ENCODE measurements at places on chromosomes 2 and 18.

DNA sequence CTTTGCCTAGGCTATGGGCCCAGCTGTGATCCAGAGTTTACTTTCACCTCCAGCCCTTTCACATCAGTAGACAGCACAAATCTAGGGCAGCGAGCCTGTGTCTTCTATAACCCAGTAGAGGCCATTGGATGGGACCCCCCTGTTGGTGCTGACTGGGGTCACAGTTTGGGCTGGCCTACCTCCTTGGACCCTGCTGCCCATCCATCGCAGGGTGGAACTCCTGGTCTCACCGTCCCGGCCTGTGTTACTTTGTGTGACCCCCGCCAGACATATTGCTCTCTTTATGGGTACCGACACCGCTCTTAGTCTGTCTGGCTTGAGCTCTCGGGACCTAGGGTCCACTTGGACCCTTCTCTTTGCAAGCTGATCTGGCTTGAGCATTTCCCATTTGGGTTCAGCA lies 157.4 kb downstream of the CTIF start:
- DNase-seq: no peak

- no peak for DNase-seq
Measured at GRCh38 chr2:8494151-8494550, 187.7 kb upstream of the ID2 start.

DNA sequence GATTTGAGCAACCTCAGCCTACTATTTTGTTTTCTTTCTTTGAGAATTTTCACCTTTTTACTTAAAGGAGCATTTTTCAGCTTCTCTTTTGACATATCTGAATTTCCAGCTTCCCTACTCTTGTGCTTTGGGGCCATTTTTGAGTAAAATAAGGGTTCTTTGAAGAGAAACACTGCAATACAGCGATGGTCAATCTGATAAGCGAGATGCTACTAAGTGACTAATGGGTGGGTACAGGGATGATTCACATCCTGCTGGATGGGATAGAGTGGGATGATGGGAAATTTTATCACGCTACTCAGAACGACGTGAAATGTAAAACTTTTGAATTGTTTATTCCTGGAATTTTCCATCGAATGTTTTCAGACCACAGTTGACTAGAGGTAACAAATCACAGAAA lies 211.5 kb downstream of the TMEM247 start:
- no peak for DNase-seq

DNA sequence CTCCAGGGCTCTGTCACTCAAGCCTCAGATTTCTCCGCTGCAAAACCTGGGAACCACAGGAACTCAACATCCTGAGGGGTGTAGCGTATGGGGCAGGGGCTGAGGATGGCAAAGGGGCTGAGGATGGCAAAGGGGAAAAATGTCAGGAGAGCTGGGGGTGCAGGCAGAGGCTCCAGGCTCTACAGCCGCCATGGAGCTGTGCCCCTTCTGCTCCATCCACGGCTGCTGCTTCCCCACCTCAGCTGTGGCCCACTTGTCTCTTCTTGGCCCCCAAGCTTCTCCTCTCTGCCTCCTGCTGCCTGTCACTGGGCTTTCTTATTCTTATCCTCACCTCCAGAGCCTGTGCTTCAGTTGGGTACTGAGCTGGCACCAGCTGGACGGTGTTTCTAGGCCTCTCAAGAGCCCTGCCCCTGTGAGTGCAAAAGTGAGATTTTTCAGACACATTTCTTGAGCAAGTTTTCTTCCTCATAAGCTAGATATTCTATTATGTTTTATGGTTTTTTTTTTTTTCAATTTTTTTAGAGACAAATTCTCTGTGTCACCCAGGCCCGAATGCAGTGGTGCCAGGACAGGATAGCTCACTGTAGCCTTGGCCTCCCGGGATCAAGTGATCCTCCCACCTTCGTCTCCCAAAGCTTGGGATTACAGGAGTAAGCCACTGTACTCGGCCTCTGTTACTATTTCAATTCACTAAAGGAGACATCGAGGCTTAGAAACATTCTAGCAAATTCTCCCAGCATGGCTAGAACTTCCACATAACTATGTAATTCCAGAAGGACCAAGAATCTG lies 49.0 kb downstream of the MARCO start:
- DNase-seq: no peak

DNA sequence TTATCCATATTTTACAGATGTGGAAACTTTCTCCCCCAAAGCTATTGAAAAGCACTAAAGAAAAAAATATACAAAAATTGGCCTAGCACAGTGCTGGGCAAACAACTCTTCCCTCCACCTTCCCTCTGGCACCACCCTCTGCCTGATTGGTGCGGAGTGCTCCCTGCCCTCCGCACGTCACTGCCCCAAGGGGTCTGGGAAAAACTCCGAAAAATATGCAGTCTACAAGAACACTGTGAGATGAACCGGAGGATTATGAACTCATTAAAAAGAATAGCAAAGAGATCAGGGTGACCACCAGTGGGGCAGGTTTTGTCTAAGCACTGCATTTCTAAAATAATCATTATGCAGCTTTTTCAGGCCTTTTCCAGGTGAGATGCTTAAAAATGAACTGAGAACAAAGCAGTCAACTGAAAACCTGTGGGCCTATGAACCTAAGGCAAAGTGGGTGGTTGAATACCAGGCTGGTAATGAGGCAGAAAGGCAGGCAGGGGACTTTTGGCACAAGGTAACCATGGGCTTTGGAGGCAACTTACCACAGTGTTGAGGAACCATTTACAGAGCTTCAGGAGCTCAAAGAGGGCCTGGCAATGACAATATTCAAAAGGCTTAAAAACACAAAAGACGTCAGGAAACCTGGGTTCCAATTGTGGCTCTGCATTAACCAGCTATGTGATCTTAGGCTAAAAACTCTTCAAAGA lies 57.5 kb downstream of the AAK1 start:
- no peak for DNase-seq

GRCh38 chr2:39183673-39184072 lies 60.1 kb downstream of the CDKL4 start:
- no peak for DNase-seq

GRCh38 chr2:215772003-215772402 lies 241.3 kb downstream of the MREG start:
- no peak for DNase-seq

- DNase-seq: no peak
Measured at GRCh38 chr2:33810046-33810835, 211.1 kb upstream of the FAM98A start.

DNA sequence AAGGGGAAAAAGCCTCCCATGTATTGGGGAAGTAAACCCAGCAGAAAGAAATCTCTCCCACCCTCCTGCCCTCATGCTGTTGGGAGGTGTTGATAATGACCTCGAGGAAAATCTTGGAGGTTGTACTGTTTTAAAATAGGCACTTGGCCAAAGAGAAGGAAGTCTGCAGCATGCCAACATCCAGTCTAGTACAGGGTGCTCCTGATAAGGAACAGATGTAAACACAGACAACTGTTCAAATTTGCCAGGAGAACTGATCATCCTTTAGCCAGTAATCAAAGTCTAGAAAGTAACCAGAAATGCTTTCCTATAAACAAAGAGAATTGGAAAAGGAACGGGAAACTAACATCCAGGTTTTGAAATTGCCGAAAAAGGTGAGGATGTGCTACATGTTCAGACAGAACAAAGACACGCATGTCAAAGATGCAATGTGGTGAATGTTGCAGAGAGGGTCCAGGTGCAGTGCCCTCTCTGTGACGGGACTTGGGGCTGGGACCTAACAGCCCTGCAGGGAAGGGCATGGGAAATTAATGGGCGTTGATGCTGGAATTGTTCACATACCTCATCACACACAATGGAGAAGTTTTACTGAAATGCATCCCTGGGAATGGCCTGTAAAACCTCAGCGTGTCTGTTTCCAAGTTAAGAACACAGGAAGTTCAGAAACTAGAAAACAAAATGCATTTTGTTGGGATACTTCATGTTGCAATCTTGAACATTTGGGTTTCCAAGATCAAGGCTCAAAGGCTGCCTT lies 125.7 kb upstream of the RND3 start:
- DNase-seq: no peak

- DNase-seq: no peak
Measured at GRCh38 chr2:227348324-227348723, 23.3 kb downstream of the MFF start.

GRCh38 chr2:113141451-113141850 lies 14.1 kb downstream of the IL1RN start:
- DNase-seq: no peak

- no peak for DNase-seq
Measured at GRCh38 chr2:98377544-98377943, 31.3 kb downstream of the CNGA3 start.

DNA sequence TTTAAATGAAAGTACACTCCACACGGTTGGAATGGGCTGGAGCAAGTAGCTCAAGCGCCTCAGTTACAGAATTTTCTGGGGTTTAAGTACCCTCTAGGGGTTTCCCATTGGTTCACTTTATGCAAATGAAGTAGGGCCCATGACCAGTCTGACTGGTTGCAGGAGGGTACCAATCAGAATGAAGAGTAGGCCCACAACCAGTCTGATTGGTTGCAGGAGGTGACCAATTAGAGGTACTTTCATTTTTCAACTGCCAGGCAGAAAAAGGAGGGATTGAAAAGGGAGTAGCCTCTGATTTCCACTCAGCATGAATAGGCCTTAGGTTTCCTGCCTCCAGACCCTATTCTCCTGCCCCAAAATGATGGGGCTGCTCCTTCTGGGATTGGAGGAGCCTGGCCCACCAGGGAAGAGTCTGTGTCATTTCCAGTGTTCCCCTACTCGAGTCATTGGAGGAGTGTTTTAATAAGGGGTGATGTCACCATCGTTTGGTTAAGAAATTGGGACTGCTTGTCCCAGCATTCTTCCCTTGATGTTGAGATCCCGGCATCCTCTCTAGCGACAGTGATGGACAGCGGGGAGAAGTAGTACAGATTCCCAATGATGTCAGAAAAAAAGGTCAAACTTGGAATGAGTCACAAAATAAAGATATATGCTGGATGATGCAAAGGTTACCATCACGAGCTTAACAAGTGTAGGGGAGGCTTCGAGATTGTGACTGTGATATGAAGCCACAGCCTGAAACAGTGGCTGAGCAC lies 210.4 kb downstream of the SH3BP4 start:
- DNase-seq: no peak

DNA sequence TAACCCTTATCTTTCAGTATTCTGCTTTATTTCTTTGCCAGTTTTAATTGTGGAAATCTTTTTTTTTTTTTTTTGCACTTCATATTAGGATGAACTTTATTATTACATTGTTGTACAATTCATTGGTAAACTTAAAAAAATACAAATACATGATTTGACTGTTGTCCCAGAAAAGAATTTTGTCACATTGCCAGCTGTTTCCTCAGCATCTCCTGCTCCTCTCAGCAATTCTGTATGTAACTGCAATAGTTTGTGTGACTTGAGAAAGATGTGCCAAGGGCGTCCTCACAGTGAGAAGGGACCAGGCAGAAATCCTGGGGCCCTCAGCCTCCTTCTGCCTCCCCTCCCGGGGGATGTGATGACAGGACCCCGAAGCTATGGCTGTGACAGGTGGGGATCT lies 254.4 kb downstream of the NBAS start:
- DNase-seq: no peak

- DNase-seq: no peak
Measured at GRCh38 chr2:20622731-20623130, 28.2 kb downstream of the HS1BP3 start.

- DNase-seq: no peak
Measured at GRCh38 chr18:293536-293935, 25.7 kb upstream of the THOC1 start.

DNA sequence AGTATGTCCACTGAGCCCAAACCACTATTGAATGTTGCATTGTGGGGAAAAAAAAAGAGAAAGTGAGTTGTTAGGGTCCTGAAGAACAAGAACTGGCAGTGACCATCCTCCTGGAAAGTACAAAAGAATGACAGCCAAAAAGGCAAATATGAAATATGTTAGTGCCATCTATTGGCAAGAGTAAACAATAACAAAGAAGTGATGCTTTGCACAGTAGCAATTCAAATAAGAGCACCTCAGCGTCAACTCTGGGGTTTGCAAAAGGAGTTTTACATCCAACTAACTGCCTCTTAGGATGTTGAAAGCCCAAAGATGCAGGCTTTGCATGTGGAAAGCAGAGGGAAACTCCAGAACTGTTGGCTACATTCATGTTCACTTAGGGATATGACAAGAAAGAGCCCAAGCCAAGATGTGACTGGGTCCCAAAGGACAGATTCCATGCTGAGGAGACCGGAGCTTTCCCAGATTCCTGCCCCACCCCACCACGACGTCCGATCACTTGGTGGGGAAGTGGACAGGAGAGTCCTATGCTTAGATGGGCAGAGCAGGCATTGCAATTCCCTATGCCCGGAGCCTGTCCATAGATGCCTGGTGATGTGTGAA lies 15.6 kb downstream of the TRABD2A start:
- DNase-seq: no peak

DNA sequence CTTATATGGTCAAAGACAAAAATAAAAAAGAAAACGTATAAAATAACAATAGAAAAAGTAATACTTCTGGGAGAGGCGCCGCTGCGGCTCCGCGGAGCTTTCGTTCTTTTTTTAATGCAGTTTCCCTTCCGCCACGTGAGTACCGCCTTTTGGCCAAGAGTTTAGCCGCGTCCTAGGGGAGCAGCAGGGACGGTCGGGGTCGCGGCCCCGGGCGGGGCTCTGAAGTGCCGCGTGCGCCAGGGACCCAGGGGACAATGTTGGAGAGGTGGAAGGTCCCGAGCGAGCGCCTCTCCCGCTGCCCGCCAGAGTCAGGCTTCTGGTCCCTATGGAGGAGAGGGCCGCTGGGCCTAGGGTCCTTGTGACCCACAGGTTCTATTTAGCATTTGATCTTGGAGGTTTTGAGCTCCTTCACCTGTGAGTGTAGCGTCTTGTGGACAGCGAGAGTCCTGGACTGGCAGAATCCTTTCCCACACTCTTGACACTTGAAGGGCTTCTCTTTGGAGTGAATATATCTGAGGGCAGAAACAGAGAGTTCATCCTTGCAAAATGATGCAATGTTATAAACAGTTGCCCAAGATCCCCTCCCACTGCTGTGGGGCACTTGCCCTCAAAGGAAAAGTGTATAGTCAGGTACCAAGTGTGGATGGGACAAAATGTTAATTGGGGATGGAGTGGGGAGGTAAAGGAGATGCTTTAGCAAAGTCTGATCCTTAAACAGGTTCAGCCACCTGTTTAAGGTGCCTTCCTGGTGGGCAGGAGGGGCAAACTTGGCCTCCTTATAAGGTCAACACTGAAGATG lies 6.3 kb downstream of the OSR1 start:
- DNase-seq: no peak

DNA sequence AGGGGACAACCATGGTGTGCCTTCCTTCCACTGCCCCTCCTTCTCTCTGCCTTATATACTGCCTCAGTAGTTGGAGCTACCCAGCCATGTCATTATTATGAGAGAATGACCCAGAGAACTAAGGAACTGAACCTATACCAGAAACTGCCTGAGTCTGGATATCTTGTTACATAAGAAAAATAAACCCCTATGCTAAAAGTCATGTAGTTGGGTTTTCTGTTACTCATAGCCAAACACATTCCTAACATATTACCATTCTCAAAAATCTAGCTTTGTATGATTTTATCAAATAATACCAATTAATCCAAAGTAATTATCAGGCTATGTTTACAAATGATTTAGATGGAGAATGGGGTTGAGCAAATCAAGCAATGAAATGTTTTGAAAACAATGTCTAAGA lies 15.0 kb upstream of the KLF7 start:
- no peak for DNase-seq

GRCh38 chr2:190717764-190718651 lies 69.1 kb downstream of the NAB1 start:
- no peak for DNase-seq

- DNase-seq: no peak
Measured at GRCh38 chr18:55422456-55423180, 165.4 kb downstream of the TCF4 start.

All from stimulated activated naive CD4-positive, alpha-beta T cell (primary cell).